Adrenal gland (tissue), 19 donors: ENCODE measurements at places on chromosomes 1 and 21. TPM values are rescaled to one million over a fixed set of nuclear protein-coding genes. Genes with fewer than 3 reads are reported as not detected.

The FCRL1 gene
- total RNA-seq, result 0.40 TPM

The HSPA6 gene
- total RNA-seq, result 2.2 TPM

The TIAM1 gene
- 20.4 TPM for total RNA-seq

The ADORA1 gene
- 0.58 TPM for total RNA-seq

The SH2D2A gene
- 4.8 TPM for total RNA-seq
